ENCODE measurements at places on chromosomes 4 and X.

- no peak overlapping the region for H3K27ac ChIP-seq
- H3K4me3 ChIP-seq: no peak overlapping the region
- H3K4me1 ChIP-seq: peaks cover 6% of the 10 kb centered on the region
- DNase-seq: no peak
- no peaks in the 10 kb centered on the region for H3K27me3 ChIP-seq
Observed at GRCh38 chr4:72888331-72888730, 181.2 kb downstream of the COX18 start.

GRCh38 chr4:26028793-26029567 lies 115.0 kb downstream of the SMIM20 start:
- H3K27me3 ChIP-seq: no peaks in the 10 kb centered on the region
- H3K4me1 ChIP-seq: peaks cover 16% of the 10 kb centered on the region
- H3K27ac ChIP-seq: no peak overlapping the region
- DNase-seq: peak; percentile 92

GRCh38 chr4:78570117-78570516 lies 18.5 kb downstream of the ANXA3 start:
- H3K36me3 ChIP-seq: no peaks in the 10 kb centered on the region
- no peaks in the 10 kb centered on the region for H3K27me3 ChIP-seq
- no peak for DNase-seq
- H3K4me3 ChIP-seq: no peak overlapping the region
- H3K27ac ChIP-seq: no peak overlapping the region

GRCh38 chr4:91035276-91035675 lies 908.1 kb downstream of the CCSER1 start:
- no peaks in the 10 kb centered on the region for H3K4me1 ChIP-seq
- DNase-seq: no peak
- H3K4me3 ChIP-seq: no peak overlapping the region
- H3K27ac ChIP-seq: no peak overlapping the region

DNA sequence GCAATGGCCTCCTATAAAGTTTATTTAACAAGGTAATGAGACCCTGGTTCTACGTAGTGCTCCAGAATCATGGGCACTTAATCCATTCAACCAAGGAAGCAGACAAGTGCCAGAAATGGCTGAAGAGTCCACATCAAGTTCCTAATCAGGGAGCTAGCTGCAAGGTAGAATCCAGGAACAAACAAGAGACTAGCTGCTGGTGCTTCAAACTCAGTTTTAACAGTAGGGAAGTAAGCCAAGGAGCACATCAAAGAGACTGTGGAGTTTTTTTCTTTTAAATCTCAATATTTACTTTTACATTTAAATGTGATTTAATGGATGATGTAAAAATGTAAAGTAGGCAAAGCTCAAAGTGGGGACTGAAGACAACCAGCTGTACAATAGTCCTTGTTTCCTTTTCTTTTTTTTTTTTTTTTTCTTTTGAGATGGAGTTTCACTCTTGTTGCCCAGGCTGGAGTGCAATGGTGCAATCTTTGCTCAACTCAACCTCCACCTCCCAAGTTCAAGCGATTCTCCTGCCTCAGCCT lies 630.4 kb downstream of the CCSER1 start:
- DNase-seq: no peak
- no peaks in the 10 kb centered on the region for H3K36me3 ChIP-seq
- H3K27me3 ChIP-seq: no peaks in the 10 kb centered on the region
- no peaks in the 10 kb centered on the region for H3K4me1 ChIP-seq
- no peak overlapping the region for H3K27ac ChIP-seq
